ENCODE measurements at places on chromosomes 12 and 14.

GRCh38 chr14:28778138-28779117 lies 11.8 kb downstream of the FOXG1 start:
- no peak for DNase-seq

DNA sequence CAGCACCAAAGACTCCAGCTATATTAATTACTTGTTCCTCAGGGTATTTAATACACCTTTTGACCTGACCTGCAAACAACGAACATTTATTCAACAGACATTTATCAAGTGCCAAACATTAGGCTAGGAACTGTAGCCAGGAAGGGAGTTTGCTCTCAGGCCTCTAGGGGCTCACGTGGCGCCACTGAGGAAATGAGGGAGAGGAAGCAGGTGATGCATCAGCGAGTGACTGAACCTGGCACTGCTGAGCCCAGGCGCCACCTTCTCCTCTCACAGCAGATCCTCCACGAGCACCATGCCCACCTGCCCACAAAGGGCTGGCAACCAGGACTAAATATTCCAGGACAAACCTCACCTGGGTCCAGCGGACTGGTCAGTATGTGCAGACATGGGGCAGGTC lies 50.2 kb downstream of the SETD3 start:
- DNase-seq: no peak

GRCh38 chr14:22375321-22375930 lies 213.6 kb downstream of the DAD1 start:
- DNase-seq: no peak

GRCh38 chr12:9761419-9761781 lies 699 bp upstream of the CD69 start:
- no peak for DNase-seq
